PC-9 (cell line): ENCODE measurements at places on chromosomes 7 and 10. TPM values are rescaled to one million over a fixed set of nuclear protein-coding genes. Genes with fewer than 3 reads are reported as not detected.

Gene ANKRD61
- total RNA-seq = 0.37 TPM in 1 of 2 replicates, not detected in the other

Gene POLR3A
- total RNA-seq = 13.1 and 14.9 TPM in 2 replicates

Gene SEC31B
- 7.4 and 9.2 TPM in 2 replicates for total RNA-seq

Gene SLC26A4
- total RNA-seq = 0.80 and 1.7 TPM in 2 replicates

Gene TAS2R41
- total RNA-seq = not detected in 2 replicates

Gene POP7
- total RNA-seq = 59.4 and 62.7 TPM in 2 replicates

Gene GPR158
- 9.0 and 12.2 TPM in 2 replicates for total RNA-seq

Gene GPC2
- total RNA-seq = 4.5 and 10.0 TPM in 2 replicates

Gene C10orf120
- not detected in 2 replicates for total RNA-seq

Gene FHIP2A
- 16.0 and 18.3 TPM in 2 replicates for total RNA-seq

Gene MTURN
- 21.6 and 23.1 TPM in 2 replicates for total RNA-seq

Gene ITPRID1
- total RNA-seq = not detected in 2 replicates

- DNase-seq = no peak
Measured at GRCh38 chr10:73141603-73142002, 26.2 kb downstream of the ECD start.

DNA sequence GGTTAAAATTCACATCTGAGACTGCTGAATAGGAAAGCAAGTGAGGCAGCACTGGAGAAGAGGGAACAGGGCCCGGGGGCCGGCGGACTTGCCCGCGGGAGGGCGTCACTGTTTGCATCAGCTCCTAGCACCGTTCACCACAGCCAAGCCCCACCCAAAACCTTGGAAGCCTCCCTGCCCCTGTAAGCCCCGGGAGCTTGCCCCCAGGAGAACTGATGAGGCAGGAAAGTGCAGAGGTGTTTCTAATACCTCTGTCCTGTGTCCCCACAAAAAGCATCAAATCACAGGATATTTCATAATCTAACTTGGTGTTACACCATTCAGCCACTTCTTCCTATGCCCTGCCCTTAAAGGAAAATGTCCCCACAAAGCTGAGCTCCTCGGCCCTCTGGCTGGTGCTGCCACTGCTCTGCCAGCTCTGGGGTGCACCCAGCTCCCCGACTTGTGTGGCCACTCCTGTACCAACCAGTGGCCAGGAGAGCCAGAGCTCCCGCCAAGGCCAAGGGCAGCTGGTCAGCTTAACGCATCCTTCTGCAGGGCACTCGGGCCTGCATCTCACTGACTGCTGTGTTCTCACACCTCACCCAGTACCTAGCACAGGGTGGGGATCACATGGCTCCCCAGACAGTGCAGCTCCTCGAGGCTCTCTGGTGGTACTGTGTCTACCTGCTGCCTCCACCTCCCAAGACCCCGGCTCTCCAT lies 47.3 kb upstream of the CNPY1 start:
- no peak for DNase-seq

GRCh38 chr7:134690614-134691504 lies 44.2 kb downstream of the BPGM start:
- no peak for DNase-seq

- no peak for DNase-seq
Measured at GRCh38 chr7:139854124-139854511, 25.1 kb downstream of the TBXAS1 start.

DNA sequence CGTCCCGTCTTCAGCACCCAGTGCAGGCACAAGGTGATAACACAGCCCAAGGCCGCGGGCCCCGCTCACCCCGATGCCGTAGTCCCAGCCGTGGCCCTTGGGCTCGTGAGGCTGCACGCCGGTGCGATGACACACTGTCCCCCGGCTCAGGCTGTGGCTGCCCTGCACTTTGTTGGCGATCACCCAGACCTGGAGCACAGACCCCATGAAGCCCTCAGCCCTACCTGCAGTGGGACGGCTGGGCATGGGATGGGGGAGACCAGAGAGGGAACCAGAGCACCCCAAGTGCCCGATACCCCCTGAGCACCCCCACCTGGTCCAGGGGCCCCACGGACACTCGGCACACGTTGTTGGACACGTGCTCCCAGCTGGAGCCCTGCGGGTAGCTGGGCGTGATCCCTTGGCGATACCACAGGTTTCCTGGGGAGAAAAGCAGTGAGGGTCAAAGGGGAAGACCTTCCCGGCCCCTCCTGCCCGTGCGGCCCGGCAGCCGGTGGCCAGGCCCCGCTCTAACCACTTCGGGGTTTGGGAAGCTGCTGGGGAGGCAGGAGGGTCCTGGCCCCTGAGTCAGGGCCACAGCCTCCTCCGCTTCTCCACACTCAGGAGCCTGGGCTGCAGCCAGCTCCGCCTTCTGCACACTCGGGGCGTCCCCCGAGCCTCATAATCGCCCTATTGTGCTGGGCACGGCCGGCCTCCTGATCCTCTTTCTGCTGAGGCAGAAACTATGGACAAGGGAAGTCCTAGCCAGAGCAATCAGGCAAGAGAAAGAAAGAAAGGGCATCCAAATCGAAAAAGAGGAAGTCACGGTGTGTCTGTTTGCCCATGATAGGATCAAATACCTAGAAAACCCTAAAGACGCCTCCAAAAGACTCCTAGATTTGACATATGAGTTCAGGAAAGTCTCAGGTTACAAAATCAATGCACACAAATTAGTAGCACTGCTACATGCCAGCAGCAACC lies 6.7 kb downstream of the BHLHA15 start:
- DNase-seq = no peak

DNA sequence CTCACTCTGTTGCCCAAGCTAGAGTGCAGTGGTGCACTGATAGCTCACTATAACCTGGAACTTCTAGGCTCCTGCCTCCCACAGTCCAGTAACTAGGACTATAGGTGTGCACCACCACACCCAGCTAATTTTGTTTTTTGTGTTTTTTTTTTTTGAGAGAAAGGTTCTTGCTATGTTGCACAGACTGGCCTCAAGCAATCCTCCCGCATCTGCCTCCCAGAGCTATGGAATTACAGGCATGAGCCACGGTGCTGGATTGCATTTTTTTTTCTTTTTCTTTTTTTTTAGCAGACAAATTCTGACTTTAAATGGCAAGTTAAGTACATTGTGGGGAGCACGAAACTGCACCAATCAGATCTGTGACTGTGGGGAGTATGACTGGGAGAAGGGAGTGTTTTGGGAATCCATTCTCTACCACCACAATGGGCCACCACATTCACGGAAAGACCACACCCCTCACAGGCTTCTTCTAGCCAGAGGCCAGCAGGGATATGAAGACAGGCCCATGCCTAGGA lies 58.1 kb upstream of the MSMB start:
- DNase-seq = no peak

- no peak for DNase-seq
Measured at GRCh38 chr7:140551355-140552239, 72.3 kb upstream of the MKRN1 start.

DNA sequence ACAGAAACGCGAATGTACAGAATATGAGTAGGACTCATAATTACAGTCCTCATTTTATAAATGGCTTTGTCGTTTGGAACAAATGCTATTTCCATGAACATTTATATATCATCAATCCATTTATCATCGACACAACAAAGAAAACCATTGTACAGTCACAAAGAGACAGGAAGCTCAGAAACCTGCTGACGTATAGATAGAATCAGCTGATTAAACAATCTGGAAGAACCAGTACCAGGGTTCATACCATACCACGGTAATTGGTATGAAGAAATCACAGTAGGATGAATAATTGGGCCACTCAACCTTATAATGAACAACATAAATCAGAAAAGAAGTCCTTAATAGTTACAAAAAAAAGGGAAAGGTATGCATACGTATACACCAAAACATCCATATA lies 295.0 kb downstream of the PARD3 start:
- DNase-seq = no peak

- DNase-seq = no peak
Measured at GRCh38 chr10:114337510-114338462, 66.5 kb downstream of the AFAP1L2 start.

DNA sequence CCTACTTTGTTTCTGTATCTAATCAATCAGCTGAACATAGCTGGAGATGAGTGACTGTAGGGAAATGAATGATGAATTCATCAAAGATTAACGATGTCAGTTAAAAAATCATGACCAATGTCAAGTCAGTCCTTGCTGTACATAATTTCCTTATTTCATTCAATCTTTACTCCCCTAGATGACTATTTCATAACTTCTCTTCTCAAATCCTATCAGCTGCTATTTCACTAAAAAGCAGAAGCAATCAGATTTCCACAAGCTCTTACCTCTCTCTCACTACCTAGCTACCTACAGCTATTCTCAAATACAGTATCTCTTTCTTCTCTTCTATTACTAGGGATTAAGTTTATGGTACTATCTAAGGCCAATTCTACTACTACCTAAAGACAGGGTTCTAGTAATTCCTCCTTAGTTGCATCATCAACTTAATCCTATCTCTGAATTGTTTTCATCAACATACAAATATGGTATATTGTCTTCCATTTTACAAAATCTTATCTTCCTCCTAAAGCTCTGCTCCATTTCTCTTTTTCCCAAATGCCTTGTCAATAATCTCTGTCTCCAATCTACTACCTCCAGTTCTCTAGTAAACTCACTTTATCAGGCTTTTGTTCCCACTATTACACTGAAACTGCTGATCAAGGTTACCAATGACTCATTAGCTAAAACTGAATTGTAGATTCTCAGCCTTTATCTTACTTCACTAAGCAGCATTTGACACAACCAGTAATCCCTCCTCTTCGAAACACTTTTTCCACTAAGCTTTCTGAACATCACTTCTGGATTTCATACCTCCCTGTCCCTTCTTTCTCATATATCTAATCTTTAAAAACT lies 28.4 kb downstream of the JMJD1C start:
- no peak for DNase-seq

- DNase-seq = no peak
Measured at GRCh38 chr7:46397591-46397990, 476.5 kb upstream of the IGFBP3 start.

- no peak for DNase-seq
Measured at GRCh38 chr10:65194555-65194954, 1673.4 kb downstream of the REEP3 start.

DNA sequence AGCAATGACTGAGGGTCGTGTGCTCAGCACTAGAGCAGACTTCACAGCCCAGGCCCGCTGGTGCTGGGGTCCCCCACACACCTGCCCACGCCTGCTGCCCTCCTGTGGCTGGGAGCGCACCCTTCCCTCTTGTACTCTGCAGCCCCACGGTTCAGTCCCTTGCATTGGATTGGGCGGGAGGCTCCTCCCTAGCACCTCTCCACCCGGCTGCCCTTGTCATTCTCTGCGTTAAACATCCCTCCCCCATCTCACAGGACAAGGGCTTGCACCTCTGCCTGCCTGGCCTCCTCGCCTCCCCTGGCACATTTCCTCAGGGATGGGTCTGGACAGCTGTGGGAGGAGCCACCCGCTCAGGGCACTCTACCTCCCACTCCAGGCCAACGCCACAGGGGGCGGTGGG lies 68.6 kb downstream of the ALOX5 start:
- no peak for DNase-seq

- no peak for DNase-seq
Measured at GRCh38 chr7:112202816-112203215, 3.4 kb downstream of the DOCK4 start.

DNA sequence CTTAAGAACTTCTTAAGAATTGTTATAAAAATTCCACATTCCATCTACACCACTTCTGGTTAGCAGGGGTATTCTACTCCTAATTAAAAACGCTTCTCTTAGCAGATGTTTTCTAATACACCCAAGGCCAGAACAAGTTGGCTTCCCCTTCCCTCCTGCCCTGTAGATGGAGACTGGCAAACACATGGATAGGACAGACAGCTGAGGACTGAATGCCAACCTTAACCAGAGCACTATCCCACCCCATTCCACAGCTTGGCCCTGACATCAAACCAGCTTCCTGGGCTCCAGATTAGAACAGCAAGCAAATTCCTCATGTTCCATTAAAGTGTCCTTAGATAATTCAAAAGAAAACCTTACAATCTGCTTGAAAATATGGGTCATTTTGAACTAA lies 56.6 kb upstream of the IL6 start:
- DNase-seq = no peak

DNA sequence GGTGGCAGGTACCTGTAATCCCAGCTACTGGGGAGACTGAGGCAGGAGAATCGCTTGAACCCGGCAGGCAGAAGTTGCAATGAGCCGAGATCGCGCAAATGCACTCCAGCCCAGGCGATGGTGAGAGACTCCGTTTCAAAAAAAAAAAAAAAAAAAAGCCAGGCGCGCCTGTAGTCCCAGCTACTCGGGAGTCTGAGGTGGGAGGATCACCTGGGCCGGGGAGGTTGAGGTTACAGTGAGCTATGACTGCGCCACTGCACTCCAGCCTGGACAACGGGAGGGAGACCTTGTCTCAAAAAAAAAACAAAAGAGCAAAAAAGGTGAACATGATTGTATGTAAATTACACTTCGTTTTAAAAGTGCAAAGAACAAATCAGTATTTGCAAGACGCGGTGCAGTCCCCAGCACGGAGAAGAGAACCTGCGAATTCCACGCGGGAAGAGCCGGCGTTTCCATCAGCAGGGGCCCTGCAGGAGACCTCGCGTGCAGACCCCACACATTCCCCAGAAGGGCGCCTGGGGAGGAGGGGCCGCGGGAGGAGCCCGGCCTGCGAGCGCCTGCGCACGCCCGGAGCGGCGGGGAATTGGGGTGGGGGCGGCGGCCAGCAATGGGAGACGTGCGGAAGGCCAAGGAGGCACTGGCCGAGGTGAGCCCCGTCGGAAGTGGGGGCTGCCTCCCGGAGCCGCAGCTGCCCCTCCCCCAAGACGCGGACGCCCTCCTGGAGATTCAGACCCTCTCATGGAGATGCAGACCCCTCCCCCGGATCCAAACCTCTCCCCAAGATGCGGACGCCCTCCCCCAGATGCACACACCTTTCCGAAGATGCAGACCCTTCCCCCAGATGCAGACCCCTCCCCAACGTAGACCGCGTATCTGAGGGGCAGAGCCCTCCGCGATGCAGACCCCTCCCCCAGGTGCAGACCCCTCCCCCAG lies 16.7 kb upstream of the SUN1 start:
- DNase-seq = peak; percentile 65

- no peak for DNase-seq
Measured at GRCh38 chr10:12875100-12875499, 126.4 kb downstream of the CCDC3 start.

GRCh38 chr10:43211030-43211429 lies 55.8 kb downstream of the RASGEF1A start:
- DNase-seq = no peak

DNA sequence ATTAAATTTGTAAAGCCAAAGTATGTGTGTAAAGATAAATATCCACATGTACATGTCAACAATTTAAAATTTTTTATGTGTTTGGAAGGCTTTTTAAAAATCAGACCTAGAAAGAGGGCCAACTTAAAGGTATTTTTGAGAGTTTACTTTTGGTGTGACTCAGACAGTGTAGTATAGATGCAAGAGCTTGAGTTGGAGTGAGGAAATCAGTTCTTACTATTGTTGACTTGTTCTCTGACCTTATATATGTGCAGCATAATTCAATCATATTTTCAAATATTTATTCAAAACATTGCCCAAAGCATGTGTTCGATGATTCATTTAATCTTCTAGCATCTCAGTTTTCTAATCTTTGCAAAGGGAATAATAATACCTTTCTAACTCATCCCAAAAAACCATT lies 243.7 kb upstream of the PRKCQ start:
- DNase-seq = no peak
